ENCODE measurements at places on chromosomes 3 and 15.
A peak's percentile ranks its signal among the peaks of the same experiment; 100 is the strongest.

DNA sequence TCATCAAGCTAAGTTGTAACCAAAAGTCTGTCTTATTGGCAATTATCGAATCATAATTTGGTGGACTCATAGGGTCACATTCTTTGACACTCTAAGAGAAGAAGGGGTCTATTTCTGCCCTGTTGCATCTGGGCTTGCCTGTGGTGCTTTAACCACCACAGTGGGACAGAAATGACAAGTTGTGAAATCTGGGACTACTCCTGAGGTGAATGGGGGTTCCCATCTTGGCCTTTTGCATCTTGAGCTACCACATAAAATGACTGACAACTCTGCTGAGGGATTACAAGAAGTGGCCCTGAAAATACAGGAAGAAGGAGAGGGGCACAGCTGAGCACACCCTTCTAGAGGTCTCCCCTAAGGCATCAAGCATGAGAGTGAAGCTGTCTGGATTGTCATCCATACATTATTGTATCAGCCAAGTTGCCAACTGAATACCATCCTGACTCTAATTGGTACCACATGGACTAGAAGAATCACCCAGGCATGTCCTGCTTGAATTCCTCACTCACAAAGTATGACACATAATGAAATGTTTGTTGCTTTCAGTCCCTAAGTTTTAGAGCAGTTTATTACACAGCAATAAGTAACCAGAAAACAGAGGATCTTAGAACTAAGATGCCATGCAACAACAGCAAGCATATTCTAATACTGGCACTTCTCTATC, 306.5 kb downstream of the ROBO1 start:
- no peak for DNase-seq

DNA sequence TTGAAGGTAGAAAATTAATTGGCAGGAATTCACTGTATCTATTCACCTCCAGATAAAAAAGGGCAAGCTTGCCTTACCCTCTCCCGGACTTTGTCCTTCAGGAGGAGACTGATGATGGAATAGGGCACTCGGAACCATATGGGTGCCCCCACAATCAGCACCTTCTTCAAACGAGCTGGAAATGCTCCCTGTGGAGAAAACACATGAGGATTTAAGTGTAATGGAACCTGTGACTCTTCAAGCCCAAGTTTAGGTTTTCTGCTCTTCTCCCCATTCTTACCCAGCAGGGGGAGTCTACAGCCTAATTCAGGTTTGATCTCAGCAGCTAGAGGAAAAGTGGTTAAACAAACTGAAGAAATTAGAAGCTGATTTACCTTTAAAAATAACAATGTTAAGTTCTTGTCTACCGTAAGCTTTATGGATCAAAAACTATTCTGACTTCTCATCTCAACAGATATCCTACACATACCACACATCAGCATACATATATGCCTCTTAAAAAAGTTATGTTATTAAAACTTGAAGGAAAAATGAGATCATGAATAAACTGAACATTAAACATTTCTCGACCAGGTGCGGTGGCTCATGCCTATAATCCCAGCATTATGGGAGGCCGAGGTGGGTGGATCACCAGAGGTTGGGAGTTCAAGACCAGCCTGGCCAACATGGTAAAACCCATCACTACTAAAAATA, 57.5 kb upstream of the SIN3A start:
- peak; percentile 35 for DNase-seq

DNA sequence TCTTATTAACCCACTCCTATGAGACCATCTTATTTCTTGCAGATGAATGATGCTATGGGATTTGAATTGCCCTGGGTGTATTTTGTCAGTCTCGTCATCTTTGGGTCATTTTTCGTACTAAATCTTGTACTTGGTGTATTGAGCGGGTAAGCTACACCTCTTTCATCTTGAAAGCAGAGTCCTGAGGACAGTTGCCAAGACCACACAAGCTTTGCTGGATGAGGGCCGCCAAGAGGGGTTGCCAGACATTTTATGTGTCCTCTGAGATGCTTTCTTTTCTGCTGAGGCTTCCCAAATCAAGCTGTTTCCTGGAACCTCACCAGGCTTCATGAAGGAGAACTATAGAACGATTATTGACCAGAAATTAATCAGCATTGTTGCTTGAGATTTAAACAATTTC, 173.2 kb downstream of the CHDH start:
- no peak for DNase-seq

DNA sequence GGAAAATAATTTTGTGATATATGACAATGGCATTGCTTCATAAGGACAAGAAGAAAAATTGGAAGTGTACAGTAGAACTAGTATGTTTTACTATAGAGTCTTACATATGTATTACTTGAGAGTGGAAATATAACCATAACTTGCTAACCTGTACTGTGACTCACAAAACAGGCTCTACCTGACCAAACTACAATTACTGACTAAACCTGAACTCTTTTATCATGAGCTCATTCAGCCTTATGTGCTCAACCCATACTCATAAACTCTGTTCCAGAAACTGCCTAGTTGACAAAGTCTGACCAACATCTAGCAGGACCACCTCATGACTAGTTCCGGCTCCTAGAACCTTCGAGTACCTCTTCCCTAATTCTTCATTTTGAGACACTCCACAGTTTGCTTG, 6.3 kb downstream of the CDIN1 start:
- no peak for DNase-seq

GRCh38 chr15:98682992-98683701, 34.8 kb downstream of the IGF1R start:
- peak; percentile 48 for DNase-seq
